Natural killer cell treated with Interleukin-12 subunit alpha and Interleukin-12 subunit beta and Interleukin-15 and Interleukin-18, amount 100 ng/mL, for 72 hours (primary cell): ENCODE measurements at places on chromosomes 7 and 10. TPM values are rescaled to one million over a fixed set of nuclear protein-coding genes. Genes with fewer than 3 reads are reported as not detected.

TMEM196 gene
- not detected for total RNA-seq

PTPRE gene
- 147 TPM for total RNA-seq

SPAM1 gene
- total RNA-seq = not detected

MACC1 gene
- total RNA-seq = 2.6 TPM

PDSS1 gene
- 31.3 TPM for total RNA-seq

PTPRN2 gene
- 0.74 TPM for total RNA-seq

ANXA8L1 gene
- not detected for total RNA-seq

ZDHHC6 gene
- 52.8 TPM for total RNA-seq

TRIL gene
- 0.11 TPM for total RNA-seq

AQP1 gene
- not detected for total RNA-seq

CALML3 gene
- total RNA-seq = not detected

TLX1 gene
- total RNA-seq = not detected
